ENCODE measurements at places on chromosomes 6 and 20.

DNA sequence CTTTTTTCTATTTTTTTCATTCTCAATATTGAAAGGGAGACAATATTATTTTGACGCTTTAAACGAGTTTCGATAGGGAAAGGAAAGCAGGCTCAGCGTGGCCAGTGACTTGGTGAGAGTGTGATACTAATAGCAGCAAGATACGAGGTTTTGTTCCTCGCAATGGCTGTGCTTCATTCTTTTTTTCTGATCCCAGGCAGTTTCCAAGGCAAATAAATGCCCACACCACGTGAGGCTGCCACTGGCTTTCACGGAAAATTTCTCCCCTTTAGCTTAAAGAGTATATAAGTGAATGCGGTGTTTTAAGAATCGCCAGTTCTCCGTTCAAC, 196.4 kb upstream of the ZNF184 start:
- no peak for DNase-seq

DNA sequence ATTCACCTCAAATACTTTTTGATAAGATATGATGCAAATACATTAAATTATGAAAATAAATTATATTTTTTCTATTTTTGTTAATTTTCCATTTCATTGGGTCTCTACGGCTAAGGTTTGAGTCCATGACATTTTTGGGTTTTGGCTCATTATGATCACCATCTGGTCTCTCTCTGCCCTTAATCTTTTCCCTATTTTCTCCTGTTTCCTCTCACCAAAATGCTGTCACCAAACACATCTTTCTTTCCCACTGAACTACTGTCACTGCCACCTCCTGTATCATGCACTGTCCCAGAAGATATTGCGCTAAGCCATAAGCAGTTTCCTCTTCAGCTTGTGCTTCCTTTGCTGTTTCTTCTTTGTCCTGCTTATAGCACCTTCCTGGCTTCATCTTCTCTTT, 42.0 kb upstream of the OGFRL1 start:
- no peak for DNase-seq

GRCh38 chr6:1665214-1665613, 55.5 kb downstream of the FOXC1 start:
- DNase-seq: no peak

DNA sequence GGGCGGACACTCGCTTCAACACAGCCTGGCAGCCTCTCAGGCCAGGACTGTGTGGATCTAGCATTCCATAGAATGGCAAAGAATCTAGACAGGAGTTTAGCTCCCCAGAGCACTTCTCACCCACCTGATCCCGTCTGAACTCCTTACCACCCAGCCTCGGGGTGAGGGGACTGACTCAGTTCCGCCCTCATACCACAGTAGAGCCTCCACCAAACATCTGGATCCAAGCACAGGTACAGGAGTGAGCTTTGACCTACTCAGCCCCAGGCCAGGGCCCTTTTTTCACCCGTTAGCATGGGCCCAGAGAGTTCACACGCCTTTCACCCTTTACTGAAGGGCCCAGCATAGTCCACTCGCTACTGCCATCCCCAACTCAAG, 715 bp downstream of the PSMF1 start:
- DNase-seq: no peak

GRCh38 chr6:72832271-72832670, 210.4 kb downstream of the KCNQ5 start:
- DNase-seq: no peak

DNA sequence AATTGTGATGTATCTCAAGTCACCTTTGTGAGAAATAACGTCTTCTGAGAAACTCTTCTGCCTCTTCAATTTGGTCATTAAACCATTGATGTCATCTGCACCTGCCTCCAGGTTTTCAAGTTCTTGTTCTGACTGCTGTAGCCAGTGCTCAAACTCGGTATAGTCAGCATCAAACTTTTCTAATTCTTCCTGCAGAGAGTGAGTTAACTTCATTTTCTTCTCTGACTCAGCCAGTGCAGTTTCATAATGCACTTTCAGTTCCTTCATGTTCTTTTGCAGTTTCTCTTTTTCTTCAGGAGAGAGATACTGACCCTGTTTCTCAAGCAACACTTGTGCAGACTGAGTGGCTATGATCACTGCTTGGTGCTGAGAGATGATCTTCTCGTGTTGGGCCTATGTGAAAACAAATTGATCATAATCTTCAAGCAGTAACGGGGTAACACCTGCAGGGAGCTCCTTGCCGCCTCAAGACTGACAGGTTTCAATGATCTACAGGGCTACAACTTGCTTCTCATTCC, 48.8 kb downstream of the DST start:
- no peak for DNase-seq

DNA sequence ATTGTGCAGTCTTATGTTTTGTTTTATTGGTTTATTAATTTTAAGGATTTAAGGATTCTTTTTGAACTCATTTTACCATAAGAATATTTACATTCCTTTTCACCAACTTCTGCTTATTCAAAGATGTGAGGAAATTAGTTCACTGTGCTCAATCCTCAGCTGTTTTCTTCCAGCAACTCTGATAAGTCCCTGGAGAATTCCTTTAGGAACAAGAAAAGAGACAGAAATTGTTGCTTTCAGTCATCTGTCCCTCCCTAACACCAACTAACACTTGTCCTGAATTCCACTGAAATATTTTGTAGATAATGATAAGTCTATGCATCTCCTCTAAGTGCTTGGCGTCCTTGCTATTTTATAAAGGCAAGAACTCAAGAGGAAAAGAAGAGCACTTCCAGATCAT, 334.8 kb upstream of the MARCKS start:
- no peak for DNase-seq

GRCh38 chr6:142800240-142800639, 144.7 kb downstream of the HIVEP2 start:
- DNase-seq: no peak

DNA sequence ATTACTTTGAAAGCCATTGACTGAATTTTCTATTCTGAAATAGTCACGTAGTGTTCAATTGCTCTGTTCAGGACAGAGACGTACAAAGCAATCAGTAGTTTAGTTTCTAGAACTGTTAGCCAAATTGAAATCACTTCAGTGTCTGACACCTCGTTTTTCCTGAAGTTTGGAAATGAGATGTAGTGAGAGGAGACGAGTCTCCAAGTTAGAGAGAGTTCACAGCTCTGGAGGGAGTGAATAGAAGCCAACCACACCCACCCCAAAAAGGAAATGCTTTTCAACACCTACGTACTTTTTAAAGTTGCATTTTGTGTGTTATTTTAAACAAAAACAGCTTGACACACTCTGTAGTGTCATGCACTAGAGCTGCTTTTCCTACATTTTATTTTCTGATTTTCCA, 296.0 kb downstream of the ADGRG6 start:
- peak; percentile 5 for DNase-seq

DNA sequence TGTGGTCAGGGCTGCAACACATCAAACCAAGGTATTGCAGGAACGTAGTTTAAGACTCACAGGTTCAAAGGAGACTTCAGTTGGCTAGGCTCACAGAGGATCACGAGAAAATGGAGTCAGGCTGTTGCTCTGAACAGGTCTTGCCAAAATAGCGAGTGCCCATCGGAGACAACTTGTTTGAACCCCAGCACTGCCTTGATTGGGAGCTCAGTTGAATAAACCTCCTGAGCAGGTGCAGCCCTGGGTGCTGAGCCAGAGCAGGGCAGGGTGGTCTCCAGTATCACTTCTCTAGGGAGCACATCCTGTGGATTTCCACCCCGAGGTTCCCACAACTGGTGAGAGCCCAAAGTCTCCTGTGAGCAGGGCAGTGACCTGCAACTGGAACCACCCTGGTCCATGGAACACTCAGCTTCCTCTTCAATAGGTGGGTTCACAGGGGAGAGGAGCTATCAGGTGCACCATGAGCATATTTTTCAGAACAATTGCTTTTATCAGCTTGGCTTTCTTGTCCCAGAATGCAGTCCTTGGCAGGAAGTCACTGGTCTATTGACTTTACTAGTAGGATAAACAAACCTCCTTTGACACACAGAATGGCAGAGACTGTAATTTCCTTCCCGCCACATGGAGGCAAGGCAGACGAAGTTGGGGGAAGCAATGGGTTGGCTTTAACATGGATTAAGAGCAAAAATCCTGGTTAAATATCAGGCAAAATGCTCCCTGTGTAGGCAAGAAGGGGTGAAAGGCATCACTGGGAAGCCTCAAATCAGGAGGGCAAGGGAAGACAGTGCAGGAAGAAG, 267.7 kb upstream of the FOXQ1 start:
- no peak for DNase-seq

- DNase-seq: no peak
Measured at GRCh38 chr20:57332105-57333089, 2.8 kb downstream of the SPO11 start.

- DNase-seq: no peak
Measured at GRCh38 chr20:416950-417800, 9.1 kb downstream of the RBCK1 start.

DNA sequence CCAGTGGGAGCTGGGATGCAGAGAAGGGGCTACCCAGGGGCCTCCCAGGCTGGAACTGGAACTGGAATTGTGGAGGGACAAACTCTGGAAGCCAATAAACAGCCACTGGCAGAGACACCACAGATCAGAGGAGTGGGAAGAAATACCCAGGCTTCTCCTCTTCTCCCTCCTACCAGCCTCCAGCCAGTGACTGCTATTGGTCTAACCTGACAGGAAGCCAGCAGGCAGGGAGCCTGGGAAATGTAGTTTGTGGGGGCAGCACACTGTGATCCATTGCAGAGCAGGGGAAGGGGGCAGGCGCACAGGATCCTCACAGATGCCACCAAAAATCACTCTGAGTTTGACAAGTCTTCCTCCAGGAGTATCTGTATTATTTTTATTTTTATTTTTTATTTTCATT, 12.1 kb upstream of the MLN start:
- DNase-seq: no peak

DNA sequence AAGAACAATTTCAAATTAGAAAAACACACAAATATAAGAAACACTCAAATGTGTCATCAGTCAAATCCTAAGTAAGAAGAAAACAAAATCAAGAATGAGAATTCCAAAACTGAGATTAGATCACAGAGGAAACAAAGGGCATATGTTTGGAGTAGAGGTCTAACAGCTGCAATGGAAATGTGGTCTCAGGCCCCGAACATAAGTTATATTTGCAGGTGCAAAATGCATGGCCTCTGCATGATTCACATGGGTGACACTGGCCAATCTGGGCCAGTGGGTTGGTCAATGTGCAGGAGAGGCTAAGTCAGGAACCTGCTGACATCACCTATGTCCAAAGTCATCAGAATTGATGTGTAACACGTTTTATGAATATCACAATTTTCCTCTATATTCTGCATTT, 108.5 kb upstream of the MAP7 start:
- DNase-seq: no peak

- no peak for DNase-seq
Measured at GRCh38 chr20:36632487-36633284, 13.3 kb downstream of the SLA2 start.

- DNase-seq: no peak
Measured at GRCh38 chr6:35754452-35755277, 17.8 kb downstream of the ARMC12 start.

DNA sequence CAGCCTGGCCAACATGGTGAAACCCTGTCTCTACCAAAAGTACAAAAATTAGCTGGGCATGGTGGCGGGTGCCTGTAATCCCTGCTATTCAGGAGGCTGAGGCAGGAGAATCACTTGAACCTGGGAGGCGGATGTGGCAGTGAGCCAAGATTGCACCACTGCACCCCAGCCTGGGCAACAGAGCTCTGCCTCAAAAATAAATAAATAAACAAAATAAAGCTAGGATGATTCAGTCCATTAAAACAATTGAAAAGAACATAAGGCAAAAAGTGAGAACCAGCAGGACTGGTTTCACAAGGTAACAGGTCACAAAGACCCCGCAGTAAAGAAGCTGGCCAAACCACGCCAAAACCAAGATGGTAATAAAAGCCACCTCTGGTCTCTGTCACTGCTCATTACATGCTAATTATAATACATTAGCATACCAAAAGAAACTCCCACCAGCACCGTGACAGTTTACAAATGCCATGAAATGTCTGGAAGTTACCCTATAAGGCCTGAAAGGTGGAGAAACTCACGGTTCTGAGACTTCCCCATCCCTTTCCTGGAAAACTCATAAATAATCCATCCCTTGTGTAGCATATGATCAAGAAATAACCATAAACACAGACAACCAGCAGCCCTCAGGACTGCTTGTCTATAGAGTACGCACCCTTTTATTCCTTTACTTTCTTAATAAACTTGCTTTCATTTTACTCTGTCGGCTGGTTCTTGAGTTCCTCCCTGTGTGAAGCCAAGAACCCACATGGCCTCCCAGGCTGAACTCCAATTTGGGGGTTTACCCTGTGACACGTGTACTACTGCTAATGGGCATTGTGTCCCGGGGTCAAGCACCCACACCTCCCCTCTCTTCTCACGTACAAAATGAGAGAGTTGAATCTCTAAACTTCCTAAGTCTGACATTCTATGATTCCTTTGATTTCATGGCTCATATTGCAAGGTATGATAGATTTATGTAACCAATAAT, 10.2 kb downstream of the LAMA4 start:
- no peak for DNase-seq

DNA sequence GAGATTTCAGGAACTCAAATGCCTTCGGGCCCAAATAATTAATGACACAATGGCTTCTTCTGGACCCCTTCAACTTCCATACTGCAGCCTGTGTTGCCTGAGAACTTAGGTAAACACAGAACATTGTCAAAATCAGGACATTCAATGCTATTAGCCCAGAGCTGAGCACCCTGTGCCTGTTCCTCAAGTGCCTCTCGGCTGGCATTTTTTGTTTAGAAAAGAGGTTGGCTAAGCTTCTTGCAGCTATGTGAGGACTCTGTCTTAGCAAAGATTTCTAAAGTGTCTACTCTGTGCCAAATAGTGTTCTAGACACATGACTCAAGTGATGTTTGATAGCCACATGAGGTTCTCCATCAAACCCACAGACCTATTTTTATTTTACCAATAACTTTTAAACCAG, 289.3 kb upstream of the ARID1B start:
- DNase-seq: no peak

- no peak for DNase-seq
Measured at GRCh38 chr6:113635222-113635986, 221.7 kb upstream of the MARCKS start.

GRCh38 chr6:137031122-137031521, 13.6 kb downstream of the IL20RA start:
- DNase-seq: no peak

GRCh38 chr6:79946272-79947190, 822 bp downstream of the ELOVL4 start:
- DNase-seq: peak; percentile 15

- DNase-seq: no peak
Measured at GRCh38 chr20:62743777-62744317, 35.2 kb downstream of the NTSR1 start.

DNA sequence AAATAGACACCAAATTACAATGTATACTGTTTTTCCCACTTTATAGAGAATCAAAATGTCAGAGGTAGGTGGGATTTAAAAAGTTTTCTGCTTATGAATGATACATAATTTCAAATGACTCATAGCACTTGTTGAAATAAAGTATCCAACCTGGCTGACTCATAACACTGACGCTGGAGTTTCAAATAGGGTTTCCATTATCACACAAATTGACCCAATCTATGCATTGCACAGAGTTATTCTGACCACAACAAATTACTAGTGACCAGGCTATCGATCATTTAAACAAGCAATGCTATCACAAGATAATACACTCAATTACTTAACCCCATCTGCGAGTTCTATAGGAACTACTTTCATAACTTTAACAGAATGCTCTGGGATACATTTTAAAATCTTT, 31.9 kb upstream of the PRELID3B start:
- DNase-seq: no peak

- DNase-seq: no peak
Measured at GRCh38 chr6:34390531-34391472, 1.7 kb downstream of the NUDT3 start.
